ENCODE measurements at places on chromosomes 1 and 21. TPM values are rescaled to one million over a fixed set of nuclear protein-coding genes. Genes with fewer than 3 reads are reported as not detected.
A peak's percentile ranks its signal among the peaks of the same experiment; 100 is the strongest.

GRCh38 chr1:39116116-39116607, 88.3 kb upstream of the MACF1 start:
- no peak for DNase-seq

DNA sequence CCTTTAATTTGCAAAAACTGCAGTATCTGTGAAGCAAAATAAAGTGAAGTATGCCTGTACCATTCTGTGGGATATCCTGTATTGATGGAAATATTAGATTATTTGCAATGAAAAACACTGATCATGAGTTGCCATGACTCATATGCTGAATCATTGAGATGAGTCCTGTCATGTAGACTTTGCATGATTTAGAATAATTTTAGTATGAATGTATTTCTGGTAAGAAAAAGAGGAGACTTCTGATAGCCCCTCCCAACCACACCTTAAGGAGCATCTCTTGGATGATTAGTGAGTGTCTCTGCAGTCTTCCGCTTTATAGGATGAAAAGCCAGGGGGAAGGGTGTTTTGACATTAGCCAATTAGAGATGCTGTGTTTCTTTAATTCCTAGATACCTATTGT, 55.2 kb upstream of the PTGS2 start:
- DNase-seq = no peak

GRCh38 chr1:62247391-62248168, 52.9 kb downstream of the L1TD1 start:
- DNase-seq = no peak

GRCh38 chr1:44999232-44999631, 11.9 kb downstream of the HECTD3 start:
- no peak for DNase-seq

GRCh38 chr21:29187944-29188343, 57.5 kb downstream of the MAP3K7CL start:
- peak; percentile 22 for DNase-seq

DNA sequence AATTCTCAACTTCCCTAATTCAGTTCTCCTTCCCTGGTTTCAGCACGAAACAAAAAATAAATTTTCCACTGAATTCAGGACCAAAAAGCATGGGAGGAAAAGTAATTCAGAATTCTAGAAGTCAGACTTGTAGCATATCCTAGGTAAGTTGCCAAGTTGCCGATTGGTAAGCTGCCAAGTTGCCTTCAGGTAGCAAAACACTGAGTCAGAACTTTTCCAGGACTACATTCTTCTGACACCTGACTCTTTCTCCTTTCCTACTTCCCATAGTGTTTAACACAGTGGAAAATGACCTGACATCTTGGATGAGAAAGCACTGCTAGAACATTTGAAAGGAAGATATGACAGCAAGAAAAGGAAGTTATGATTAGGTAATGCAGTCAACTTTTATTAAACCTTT, 322.8 kb downstream of the SPATA17 start:
- no peak for DNase-seq

DNA sequence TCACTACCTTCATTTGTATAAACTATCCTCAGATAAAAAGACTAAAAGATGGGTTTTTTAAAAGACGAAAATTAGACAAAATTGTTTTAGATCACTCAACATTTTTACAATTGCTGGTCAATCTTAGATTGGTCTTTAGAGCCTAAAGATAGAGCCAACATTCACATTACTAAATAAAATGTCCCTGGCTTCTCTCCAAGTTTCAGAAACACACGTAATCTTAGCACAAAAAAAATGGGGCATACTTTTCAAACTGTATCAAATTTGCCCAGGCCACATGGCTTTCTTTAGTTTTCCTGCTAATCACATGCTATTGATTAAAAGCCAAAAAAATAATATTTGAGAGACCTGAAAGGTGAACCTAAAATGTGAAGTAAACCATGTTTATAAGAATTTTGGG, 288.1 kb downstream of the DPYD start:
- DNase-seq = no peak

DNA sequence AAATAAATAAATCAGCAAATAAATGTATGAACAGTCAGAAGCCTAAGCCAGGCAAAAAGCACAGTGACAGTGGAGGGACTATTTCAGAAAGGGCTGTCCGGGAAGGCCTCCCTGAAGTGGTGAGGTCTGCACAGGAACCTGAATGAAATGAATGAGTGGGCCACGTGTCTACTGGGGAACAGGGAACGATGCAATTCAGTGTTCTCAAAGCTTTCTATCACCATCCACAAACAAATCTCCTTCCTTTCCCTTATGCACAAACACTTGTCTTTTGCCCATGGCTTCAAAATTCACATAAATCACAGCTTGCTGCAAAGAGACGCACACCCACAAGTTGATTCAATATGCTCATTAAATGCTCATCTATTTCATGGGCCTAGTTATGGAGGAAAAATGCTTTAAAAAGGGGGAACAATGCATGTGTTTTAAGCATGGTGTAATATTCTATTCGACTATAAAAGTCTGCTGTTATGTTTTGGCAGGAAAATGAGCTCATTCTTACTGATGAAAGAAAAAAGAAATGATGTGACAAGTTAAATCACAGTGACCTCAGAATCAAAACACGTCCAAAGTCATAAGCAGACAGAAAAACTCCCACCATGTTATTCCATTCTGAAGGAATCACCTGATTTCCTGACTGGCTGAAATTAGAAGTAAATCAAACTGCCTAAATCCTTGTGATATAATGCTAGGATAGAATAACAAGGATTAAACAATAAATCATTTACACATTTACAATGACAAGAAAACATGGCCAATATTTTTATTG, 21.6 kb downstream of the URB1 start:
- DNase-seq = no peak

- DNase-seq = no peak
Measured at GRCh38 chr1:17143760-17144159, 24.5 kb upstream of the PADI2 start.

DNA sequence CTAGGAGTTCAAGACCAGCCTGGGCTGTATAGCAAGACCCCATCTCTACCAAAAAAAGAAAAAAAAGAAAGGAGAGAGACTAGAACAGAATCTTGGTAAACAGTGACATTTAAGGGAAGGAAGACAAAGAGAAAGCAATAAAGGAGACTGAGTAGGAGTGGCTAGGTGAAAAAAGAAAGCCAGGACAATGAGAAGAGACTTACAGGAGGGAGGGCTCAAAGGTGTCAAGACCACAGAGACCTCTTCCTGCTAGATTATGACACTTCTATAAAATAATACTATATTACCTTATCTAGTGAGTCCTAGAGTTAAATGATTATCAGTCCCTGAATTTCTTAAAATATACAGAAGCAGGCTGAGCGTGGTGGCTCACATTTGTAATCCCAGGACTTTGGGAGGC, 10.1 kb upstream of the EPRS1 start:
- no peak for DNase-seq

DNA sequence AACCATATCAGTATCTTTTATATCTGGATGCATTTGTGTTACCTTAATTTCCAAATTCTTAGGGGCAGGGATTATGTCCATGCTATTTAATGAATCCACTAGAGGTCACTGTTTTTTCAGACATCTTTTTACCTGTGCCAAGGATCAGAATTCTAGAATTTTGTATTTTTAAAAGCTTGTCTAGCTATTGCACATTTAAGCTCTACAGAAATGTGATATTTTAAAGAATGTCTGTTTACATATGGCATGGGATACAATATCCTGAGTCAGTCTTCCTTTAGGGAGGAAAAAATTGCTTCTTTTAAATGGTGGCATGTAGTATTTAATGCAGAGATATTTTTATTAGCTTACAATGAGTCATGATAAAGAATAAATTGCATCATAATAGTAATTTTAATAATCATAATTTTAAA, 11.3 kb downstream of the RPAP2 start:
- peak; percentile 32 for DNase-seq

OR2G6 gene
- total RNA-seq = 2.2 TPM

INTS7 gene
- 5.8 TPM for total RNA-seq

TBX19 gene
- total RNA-seq = 0.72 TPM

PLA2G2A gene
- 12.3 TPM for total RNA-seq

HSD3B2 gene
- 2.9 TPM for total RNA-seq

TRIM67 gene
- total RNA-seq = 1.2 TPM

DNAJC16 gene
- total RNA-seq = 18.5 TPM

GJB4 gene
- 0.24 TPM for total RNA-seq

MAD2L2 gene
- 15.2 TPM for total RNA-seq
